Caco-2 (cell line): ENCODE measurements at places on chromosomes 5 and 9. TPM values are rescaled to one million over a fixed set of nuclear protein-coding genes. Genes with fewer than 3 reads are reported as not detected.

The MEIKIN gene
- total RNA-seq, result not detected in 2 replicates

The OSMR gene
- total RNA-seq, result 0.11 TPM in 1 of 2 replicates, not detected in the other

DNA sequence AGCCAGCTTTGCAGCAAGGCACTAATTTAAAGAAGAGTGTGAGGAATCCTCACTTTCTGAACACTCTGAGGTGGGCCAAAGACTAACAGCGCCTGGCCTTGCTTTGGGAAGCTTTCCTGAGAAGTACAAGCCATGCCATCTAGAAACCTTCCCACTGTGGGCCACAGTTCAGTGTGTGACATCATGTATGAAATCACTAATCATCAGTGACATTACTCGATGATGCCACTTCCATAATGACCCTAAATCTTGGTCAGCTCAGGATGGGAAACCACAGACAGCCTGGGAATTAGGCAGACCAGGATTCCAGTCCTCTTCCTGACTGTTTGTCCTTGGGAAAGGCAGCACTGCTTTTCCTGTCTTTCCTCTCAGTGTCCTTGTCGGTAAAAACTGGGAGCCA, 54.2 kb upstream of the HSPA9 start:
- no peaks in the 10 kb centered on the region for H3K27me3 ChIP-seq
- no peak for DNase-seq
- H3K27ac ChIP-seq, result no peak overlapping the region
- peaks cover 3% of the 10 kb centered on the region; the same call in 1 of the 2 replicates for H3K4me1 ChIP-seq
- H3K36me3 ChIP-seq, result no peaks in the 10 kb centered on the region

GRCh38 chr5:176609724-176610434, at the start of gene GPRIN1:
Gene GPRIN1 (minus strand): TSS chr5:176610156. CDS start chr5:176599834, 10,322 bp downstream.
- no peak for DNase-seq
- 0 out of 2 replicates have a peak, but pooled peaks cover 6% of the 10 kb centered on the region for H3K4me1 ChIP-seq
- no peaks in the 10 kb centered on the region for H3K36me3 ChIP-seq
- H3K27ac ChIP-seq, result no peak within 1 kb of the TSS
- H3K27me3 ChIP-seq, result no peaks in the 10 kb centered on the region
